ENCODE measurements at places on chromosomes 4 and X. TPM values are rescaled to one million over a fixed set of nuclear protein-coding genes. Genes with fewer than 3 reads are reported as not detected.

CT45A5 gene
- not detected for total RNA-seq

ATP2B3 gene
- total RNA-seq: under 0.01 TPM

XKRX gene
- total RNA-seq: not detected

NUP62CL gene
- 1.2 TPM for total RNA-seq

DCLK2 gene
- 22.5 TPM for total RNA-seq

ARL9 gene
- not detected for total RNA-seq

CCDC110 gene
- total RNA-seq: 5.1 TPM

DDX53 gene
- total RNA-seq: not detected

TIGD4 gene
- 0.32 TPM for total RNA-seq

IL9R gene
- total RNA-seq: 0.42 TPM

SLC16A2 gene
- 7.3 TPM for total RNA-seq

BCAP31 gene
- total RNA-seq: 129 TPM

MSX1 gene
- 6.3 TPM for total RNA-seq

- no peak for DNase-seq
Measured at GRCh38 chrX:150504397-150505182, 63.8 kb upstream of the MTM1 start.

- no peak for DNase-seq
Measured at GRCh38 chrX:18873836-18874235, 110.1 kb downstream of the PHKA2 start.

GRCh38 chr4:80322716-80323115 lies 12.8 kb upstream of the CFAP299 start:
- no peak for DNase-seq

GRCh38 chrX:13778916-13779315 lies 38.0 kb downstream of the GPM6B start:
- no peak for DNase-seq

DNA sequence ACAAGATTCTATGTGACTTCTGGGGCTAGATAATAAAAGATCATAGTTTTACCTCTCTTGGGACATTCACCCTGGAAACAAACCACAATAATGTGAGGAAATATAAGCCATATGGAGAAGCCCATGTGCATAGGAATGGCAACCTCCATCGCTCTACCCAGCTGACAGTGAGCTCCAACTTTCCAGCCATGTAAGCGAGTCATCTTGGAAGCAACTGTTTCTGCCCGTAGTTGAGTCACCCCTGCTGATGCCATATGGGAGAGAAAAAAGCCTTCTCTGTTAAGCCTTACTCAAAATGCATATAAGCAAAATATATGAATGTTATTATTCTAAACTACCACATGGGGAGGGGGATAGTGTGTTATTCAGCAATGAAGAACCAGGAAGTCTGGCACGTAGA lies 31.4 kb upstream of the RELL1 start:
- no peak for DNase-seq

GRCh38 chrX:12794654-12795053 lies 3.4 kb downstream of the PRPS2 start:
- DNase-seq: no peak

DNA sequence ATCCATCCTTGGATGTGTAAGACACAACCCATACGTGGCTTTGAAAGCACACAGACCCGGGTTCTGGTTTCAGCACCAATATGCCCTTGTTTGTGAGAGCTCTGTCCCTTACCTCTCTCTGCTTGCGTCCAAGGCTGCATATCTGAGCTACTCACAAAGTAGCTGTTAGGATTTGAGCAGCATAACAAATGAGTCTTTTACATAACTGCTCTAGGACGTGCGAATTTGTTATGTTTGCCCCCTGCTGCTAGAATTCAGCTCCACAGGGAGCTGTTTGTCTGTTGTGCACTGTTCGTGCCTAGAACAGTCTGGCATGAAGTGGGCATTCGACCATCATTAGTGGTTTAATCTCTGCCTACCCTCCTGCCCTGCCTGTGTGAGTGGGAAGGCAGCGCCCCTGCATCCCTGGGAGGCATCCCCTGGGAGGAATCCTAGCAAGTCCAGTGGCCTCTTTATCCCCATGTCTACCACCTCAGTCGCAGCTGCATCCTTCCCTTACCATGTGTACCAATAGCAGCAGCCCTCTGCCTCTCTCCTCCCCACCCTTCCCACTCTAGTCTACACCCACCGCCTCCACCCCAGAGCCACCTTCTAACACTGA lies 42.1 kb downstream of the SLC2A9 start:
- peak; percentile 72 for DNase-seq

DNA sequence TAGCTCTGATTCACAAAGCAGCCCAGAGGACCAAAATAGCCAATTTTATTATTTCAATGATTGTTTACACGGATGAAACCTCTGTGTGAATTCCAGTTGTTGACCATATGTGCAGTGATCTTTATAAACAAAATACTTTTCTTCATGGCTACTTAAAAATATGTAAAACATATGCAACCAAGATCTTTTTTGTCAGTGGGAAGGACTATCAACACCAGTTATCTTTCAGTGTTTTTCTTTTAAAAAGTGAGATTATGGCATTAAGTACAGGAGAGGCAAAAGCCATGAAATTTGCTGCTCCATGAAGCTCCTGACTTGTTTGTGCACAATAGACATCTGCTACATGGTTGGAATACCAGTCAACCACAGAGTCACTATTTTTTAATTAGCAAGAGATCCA lies 184.4 kb downstream of the DKK2 start:
- no peak for DNase-seq

GRCh38 chrX:3345281-3346191 lies 916 bp downstream of the MXRA5 start:
- DNase-seq: no peak

GRCh38 chr4:38241541-38241940 lies 281.3 kb downstream of the PTTG2 start:
- DNase-seq: peak; percentile 57

GRCh38 chrX:119635799-119636198 lies 29.6 kb upstream of the NKRF start:
- no peak for DNase-seq

- DNase-seq: no peak
Measured at GRCh38 chr4:34181311-34181841, 2062.9 kb downstream of the ARAP2 start.

GRCh38 chr4:148442832-148443511 lies 758 bp upstream of the NR3C2 start:
- no peak for DNase-seq

- no peak for DNase-seq
Measured at GRCh38 chrX:149762696-149763614, 10.9 kb upstream of the HSFX1 start.

GRCh38 chr4:82799006-82799881 lies 648 bp upstream of the SCD5 start:
- no peak for DNase-seq

- no peak for DNase-seq
Measured at GRCh38 chr4:16450724-16451123, 224.5 kb upstream of the TAPT1 start.

DNA sequence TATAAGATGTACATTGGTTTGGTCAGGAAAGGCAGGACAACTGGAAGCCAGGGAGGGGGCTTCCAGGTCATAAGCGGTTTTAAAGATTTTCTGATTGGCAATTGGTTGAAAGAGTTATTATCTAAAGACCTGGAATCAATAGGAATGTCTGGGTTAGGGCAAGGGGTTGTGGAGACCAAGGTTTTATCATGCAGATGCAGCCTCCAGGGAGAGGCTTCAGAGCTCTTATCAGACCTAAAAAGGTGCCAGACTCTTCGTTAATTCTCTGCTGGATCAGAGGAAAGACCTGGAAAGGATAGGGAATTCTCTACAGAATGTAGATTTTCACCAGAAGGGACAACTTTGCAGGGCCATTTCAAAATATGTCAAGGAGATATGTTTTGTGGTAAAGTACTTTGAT lies 62.8 kb downstream of the BEX3 start:
- DNase-seq: no peak

DNA sequence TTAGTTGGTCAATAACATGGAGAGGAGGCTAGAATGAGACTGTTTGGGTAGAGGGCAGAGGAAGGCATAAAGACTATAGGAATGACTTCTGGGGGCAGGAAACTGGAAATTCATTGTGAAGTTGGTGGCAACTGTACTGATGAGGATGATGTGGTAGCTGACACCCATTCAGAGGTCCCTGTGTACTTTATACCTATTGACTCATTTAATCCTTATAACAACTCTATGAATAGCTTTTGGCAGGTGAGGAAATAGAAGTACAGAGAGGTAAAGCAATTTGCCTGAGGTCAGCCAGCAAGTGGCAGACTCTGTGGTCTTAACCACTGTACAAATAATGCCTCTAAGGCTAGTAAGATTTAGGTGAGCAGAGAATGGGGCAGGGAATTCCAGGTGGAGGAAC lies 100.1 kb downstream of the GATB start:
- DNase-seq: no peak

- DNase-seq: no peak
Measured at GRCh38 chr4:44120646-44121045, 328.0 kb downstream of the KCTD8 start.

- no peak for DNase-seq
Measured at GRCh38 chrX:13304052-13304451, 15.8 kb downstream of the ATXN3L start.

DNA sequence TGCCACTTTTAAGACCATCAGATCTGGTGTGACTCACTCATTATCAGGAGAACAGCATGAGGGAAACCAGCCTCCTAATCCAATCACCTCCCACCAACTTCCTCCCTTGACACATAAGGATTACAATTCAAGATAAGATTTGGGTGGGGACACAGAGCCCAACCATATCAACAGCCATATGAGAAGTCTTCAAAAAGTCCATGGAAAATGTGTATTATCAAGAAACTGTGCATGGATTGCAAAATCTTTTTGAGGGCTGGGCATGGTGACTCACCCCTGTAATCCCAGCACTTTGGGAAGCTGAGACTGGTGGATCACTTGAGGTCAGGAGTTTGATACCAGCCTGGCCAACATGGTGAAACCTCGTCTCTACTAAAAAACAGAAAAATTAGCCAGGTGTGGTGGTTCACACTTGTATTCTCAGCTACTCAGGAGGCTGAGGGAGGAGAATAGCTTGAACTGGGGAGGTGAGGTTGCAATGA lies 17.8 kb upstream of the RPL39 start:
- no peak for DNase-seq

DNA sequence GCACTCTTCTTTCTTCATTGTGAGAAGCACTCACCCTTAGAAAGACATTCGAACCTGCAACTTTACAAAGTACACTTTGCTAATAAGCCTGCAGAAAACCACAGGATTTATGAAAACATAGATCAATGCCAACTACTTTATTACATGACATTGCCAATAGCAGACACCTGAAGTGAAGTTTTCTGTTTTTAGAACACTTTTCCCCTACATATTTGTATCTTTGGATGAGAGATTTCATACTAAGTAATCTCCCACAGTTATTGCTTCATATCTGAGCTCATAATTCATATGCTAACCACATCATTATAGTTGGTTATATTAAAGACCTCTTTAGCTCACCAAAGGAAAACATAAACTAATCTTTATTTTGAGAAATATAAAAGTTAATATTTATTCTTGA lies 276.5 kb upstream of the CTSO start:
- DNase-seq: no peak

- DNase-seq: no peak
Measured at GRCh38 chrX:16828124-16828908, 41.8 kb downstream of the RBBP7 start.

- DNase-seq: no peak
Measured at GRCh38 chrX:20362268-20363267, 95.9 kb upstream of the RPS6KA3 start.

GRCh38 chrX:126695375-126695896 lies 124.1 kb upstream of the PRR32 start:
- DNase-seq: no peak

GRCh38 chr4:27218013-27218412 lies 357.4 kb downstream of the STIM2 start:
- DNase-seq: no peak

DNA sequence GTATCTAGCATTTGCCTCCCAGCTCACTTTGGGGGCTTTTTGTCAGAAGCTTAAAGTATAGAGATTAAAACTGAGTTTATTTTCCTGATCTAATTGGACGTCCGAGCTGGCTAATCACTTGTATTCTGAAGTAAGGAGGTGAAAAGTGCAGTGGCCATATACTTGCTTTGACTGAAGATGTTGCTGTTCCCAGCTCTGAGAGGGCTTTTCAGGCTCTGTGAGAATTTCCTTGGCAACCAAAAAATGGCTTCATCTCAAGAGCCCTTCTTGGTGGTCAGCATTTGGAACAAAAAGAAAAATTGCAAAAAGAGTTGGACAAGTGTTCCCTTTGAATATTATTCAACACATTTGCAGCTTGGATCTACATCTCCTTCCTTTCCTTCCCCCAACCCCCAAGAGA lies 67.0 kb downstream of the SLC4A4 start:
- no peak for DNase-seq

- DNase-seq: no peak
Measured at GRCh38 chr4:128333309-128334018, 45.9 kb upstream of the PGRMC2 start.

DNA sequence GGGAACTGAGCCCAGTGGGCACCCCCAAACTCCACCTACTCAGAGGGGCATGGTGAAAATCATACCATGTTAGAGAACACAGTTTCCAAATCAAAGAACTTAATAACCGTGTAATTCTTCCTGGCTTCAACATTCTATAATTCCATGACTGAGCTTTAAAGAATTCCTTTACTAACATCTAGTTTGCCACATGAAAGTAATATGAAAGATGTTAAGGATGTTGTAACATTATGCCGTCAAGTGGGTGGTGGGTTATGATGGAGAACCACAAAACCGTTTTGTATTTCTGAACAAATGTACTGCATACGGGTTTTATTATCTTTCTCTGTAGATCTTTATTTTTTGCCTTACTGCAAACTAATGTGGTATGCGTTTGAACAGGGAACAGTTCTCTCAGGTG lies 549.0 kb upstream of the MAGEB2 start:
- DNase-seq: no peak

GRCh38 chr4:33086331-33086925 lies 2366.3 kb downstream of the PCDH7 start:
- no peak for DNase-seq

DNA sequence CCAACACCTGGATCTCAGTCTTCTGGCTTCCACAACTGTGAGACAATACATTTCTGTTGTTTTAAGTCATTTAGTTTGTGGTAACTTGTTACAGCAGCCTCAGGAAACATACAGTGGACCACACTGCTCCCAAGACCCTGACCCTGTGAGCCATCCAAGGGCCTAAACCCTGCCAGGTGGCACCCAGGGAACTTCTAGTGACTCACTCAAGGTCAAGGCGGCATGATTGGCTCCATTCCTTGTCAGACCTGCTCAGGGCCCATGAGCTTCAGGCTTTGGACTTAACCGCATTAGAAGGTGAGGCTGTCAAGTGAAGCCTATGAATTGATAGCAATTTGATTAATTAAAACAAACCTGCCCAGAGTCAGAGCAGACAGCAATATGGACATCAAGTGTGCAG lies 165.7 kb upstream of the MAMLD1 start:
- peak; percentile 10 for DNase-seq

GRCh38 chr4:158395889-158396288 lies 125.8 kb upstream of the RXFP1 start:
- no peak for DNase-seq

- DNase-seq: no peak
Measured at GRCh38 chr4:19178835-19179234, 1072.9 kb upstream of the SLIT2 start.

DNA sequence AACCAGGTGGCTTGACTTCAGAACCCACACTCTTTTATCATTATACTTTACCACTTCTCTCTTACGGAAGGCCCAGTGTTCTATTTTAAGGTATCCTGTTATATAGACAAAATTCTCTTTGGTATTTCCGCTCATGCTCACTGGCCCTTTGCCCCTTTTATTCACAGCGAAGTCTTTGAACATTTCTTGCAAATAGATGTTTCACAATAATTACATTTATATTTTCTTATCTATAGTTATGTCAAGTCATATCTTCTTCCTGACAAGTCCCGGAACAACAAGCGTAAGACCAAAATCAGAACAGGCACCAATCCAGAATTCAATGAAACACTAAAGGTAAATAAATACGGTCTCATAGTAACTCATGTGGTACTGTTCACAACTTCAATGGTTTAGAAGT lies 102.0 kb downstream of the SYTL5 start:
- no peak for DNase-seq

All from esophagus muscularis mucosa (tissue), 4 donors.